Keratinocyte (primary cell): ENCODE measurements at places on chromosomes 7 and 10.

GRCh38 chr10:5106553-5106952 is 12.3 kb downstream of the AKR1C3 start:
- DNase-seq, result no peak

DNA sequence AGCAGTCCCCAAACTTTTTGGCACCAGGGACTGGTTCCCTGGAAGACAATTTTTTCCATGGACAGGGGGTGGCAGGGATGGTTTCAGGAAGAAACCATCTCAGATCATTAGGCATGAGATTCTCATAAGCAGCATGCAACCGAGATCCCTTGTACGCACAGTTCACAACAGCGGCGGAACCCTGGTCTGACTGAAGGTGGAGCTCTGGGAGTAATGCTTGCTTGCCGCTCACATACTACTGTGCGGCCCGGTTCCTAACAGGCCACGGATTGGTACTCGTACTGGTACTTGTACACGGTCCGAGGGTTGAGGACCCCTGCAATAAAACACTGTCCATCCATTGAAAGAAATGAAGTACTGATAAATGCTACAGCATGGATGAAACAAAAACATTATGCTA is 32.8 kb downstream of the MKRN1 start:
- DNase-seq, result no peak

GRCh38 chr10:113995201-113995600 is 48.5 kb upstream of the ADRB1 start:
- DNase-seq, result no peak

DNA sequence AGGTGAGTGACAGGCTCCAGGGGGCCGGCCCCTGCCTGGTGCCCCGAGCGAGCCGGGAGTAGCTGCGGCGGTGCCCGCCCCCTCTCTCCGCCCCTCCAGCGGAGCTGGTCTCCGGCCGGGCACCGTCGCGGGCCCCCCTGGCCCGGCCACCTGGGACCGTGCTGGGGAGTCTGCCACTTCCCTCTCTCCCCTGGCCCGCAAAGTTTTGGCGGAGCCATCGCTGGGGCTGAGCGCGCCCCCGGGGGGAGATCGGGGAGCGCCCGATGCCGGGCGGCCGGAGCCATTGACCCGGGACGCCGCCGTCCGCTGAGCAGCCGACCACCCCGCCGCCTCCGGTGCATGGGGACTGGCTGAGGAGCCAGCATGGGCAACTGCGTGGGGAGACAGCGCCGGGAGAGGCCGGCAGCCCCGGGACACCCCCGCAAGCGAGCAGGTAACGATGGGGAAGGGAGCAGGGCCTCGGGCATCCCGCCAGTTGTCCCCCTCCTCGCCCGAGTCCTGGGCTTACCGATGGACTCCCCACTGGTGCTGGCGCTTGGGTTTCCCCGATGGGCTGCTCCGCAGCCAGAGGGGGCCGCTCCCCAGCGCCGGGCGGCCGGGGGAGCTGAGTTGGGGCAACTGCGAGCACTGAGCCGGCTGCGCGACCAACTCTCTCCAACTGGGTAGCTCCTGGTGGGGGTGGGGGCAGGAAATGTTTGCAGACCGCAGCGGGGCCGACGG is at the start of gene UBTD1:
UBTD1 (plus strand) TSS at position 84 of the 720 bp plus-strand sequence; CDS start at position 364, 280 bp downstream.
- DNase-seq, result no peak

- DNase-seq, result no peak
These were observed 7.5 kb downstream of the ANKIB1 start for GRCh38 chr7:92253251-92253650.

GRCh38 chr10:124469956-124470484 is 8.4 kb downstream of the LHPP start:
- no peak for DNase-seq

- DNase-seq, result no peak
These were observed 36.3 kb downstream of the SUFU start for GRCh38 chr10:102540023-102540422.
